ENCODE measurements at places on chromosomes 7 and 10. TPM values are rescaled to one million over a fixed set of nuclear protein-coding genes. Genes with fewer than 3 reads are reported as not detected.

WDFY4 gene
- 0.54 TPM for total RNA-seq

CADPS2 gene
- total RNA-seq: 27.8 TPM

CFAP70 gene
- 1.7 TPM for total RNA-seq

FAM180A gene
- not detected for total RNA-seq

GRCh38 chr7:105680505-105681187 lies 99.4 kb upstream of the EFCAB10 start:
- DNase-seq: no peak

- no peak for DNase-seq
Observed at GRCh38 chr7:131600085-131600881, 43.9 kb upstream of the PODXL start.

DNA sequence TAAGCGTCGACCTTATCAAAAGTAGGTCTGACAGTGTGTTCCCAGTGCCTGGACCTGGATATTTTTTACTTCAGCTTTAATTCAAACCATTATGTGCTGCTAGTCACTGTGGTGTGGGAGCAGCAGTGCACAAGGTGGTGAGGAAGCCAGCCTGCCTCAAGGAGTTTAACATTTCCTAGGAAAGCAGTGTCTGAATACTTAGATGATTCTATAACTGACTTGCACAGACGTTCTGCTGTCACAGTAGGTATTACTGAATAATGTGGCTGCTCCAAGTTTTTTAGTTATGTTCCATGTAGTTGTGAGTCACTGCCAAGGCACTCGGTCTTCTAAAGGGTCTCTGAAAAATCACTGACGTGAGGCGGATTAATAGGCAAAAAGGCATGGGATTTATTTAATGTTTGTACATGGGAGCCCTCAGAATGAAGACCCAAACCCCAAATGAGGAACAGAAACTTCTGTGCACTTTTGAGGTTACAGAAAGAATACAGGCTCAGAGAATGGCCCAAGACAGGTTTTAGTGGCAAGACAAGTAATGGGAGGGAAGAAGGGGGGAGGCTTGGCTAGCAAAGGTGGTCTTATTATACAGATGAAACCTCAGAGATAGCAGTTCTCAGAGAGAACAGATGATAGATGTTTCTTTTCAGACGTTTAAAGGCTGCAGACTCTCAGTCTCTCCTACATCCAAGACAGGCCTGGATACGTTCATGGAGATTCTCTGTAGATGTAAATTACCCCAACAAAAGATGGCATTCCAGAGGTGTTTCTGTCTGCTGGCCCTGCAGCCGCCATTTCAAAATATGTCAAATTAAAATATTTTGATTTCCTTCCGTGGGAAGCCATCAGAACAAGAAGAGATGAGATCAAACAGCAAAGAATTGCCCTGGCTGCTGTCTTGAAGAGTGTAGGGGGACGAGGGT lies 209.3 kb downstream of the SDK1 start:
- DNase-seq: no peak

Measured in endothelial cell (in vitro differentiated cells).